Tibial artery (tissue), 4 donors: ENCODE measurements at places on chromosomes 12 and 14.

- DNase-seq = no peak
Measured at GRCh38 chr14:59359431-59360124, 105.6 kb downstream of the GPR135 start.

- no peak for DNase-seq
Measured at GRCh38 chr14:89000007-89000942, 175.8 kb downstream of the TTC8 start.

DNA sequence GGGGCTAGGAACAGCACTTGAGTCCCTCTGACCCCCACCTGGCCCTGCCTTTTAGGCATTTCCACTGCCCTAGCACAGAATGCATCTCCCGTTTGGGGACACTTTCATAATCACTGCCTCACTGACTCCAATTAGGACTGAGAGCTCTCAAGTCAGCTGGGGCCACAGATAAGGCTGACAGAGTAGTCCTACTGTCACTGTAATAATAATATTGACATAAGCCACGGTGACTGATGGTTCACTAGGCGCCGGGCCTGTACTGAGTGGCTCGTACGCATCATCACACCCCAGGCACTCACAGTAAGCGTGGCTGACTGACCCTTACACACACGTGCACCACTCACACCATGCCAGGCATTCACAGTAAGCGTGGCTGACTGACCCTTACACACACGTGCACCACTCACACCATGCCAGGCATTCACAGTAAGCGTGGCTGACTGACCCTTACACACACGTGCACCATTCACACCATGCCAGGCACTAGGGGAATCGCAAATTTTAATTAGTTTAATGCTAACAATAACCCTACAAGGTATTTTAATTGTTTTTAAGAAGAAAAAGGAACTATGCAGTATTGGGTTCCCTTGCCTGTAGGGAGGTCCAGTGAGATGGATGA lies 87.7 kb downstream of the CHGA start:
- DNase-seq = no peak

DNA sequence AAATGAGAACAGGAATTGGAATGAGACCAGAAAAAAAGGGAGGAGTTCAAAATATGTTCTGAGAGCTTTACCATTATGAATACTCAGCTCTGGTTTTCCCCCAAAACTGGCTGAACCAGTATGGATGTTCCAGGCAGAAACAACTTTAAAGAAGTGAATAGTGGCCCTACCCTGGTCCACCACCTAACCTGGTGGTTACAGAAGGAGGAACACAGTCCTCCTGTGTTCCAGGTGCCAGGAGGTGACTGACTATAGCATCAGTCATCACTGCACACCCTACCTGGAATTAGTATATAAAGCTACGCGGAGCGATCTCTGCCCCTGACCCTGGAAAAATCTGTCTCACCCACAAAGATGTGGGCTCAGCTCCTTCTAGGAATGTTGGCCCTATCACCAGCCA lies at the start of gene A2ML1:
TSS of gene A2ML1 (plus strand) at position 324 of the 400 bp plus-strand sequence. CDS start at position 355, 31 bp downstream.
- no peak for DNase-seq

DNA sequence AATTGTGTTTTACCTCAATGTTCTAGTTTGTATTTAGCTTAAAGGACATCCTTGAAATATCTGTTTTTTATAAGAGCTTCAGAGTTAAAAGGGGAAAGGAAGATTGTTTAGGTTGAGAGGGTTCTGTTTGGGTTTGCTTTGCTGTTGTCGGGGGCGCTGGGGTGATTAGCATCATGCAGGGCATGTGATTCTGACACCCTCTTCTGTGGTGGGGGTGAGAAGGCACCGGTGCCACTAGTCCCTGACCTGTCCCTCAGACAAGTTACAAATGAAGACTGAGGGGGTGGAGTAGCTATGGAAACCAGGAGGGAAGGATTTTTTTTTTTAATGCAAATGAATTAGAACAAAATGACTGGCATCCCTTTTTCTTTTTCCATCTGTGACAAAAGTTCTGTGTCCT lies 291.3 kb downstream of the RPAP3 start:
- no peak for DNase-seq

GRCh38 chr12:57800965-57801364 lies 17.6 kb downstream of the AVIL start:
- no peak for DNase-seq

GRCh38 chr12:25135531-25136154 lies 59.3 kb downstream of the DNAI7 start:
- no peak for DNase-seq

- DNase-seq = no peak
Measured at GRCh38 chr14:54890788-54891187, 11.8 kb downstream of the GCH1 start.

DNA sequence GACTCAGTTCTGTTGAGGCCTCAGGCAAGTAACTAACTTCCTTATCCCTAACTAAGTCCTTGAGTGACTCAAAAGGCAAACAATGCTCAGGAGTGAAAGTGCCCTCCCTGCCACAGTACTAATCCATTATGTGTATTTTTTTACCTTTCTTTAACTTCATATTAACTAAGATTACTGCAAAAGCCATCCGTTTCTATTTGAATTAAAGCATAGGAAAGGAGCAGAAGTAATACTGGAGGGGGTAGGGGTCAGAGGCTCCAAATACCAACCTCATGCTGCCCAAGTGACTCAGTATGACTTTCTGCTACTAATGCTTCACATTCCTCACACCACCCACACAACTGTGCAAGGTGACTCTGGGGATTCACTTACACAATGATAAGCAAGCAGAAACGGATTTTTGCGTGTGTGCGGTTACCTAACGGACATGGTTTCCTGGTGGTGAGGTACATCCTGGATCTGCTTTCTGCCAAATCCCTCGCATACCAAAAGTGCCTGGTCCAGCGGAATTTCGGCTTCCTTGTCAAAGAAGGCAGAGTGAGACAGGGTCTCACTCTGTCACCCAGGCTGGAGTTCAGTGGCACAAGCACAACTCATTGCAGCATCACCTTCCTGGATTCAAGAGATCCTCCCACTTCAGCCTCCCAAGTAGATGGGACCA lies 25.1 kb downstream of the MOK start:
- DNase-seq = no peak

DNA sequence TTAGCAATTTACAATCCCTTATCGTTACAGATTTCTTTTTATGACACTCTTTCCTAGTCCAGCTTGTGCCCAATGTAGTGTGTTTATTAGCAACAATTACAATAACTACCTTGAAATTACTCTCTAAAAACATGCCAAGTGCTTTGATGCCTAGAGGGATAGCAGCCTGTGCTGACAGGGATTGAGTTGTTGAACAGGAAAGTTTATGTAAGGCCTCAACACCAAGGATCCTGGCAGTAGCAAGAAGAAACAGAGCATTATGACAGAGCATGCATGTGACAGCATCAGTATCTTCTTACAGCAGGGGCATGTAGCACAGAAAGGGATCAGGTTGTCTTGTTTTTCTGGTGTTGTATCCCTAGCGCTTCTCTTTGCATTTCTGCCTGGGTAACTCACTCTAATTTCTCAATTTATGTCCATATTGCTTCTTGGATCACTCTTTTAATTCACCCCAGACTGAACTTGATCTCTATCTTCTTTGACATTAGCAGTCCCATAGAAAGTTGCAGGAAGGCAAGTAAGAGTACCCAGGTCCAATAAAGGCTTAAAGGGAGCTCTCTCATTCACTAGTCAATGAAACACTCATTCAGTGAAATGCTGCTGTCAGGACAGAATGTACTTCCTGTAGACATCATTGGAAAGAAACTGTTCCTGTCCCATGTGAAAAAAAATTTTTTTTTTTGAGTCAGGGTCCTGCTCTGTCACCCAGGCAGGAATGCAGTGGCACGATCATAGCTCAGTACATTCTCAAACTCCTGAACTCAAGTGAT lies 220.0 kb upstream of the GRIP1 start:
- no peak for DNase-seq
